ENCODE measurements at places on chromosomes 2 and 18. TPM values are rescaled to one million over a fixed set of nuclear protein-coding genes. Genes with fewer than 3 reads are reported as not detected.

Gene CIB4
- total RNA-seq = not detected

Gene SPR
- total RNA-seq = 9.5 TPM

Gene PLEK
- total RNA-seq = 0.48 TPM

Gene GALNT14
- 0.90 TPM for total RNA-seq

Gene LHCGR
- total RNA-seq = not detected

GRCh38 chr2:101340141-101340551, 31.6 kb upstream of the RNF149 start:
- no peaks in the 10 kb centered on the region for H3K36me3 ChIP-seq
- peaks cover 2% of the 10 kb centered on the region for H3K27me3 ChIP-seq
- no peak for DNase-seq
- peaks cover 20% of the 10 kb centered on the region for H3K4me1 ChIP-seq
- no peak overlapping the region for H3K27ac ChIP-seq
